ENCODE measurements at places on chromosomes 6 and 20.

GRCh38 chr6:164086076-164086887 is 671.8 kb downstream of the QKI start:
- DNase-seq = no peak

- no peak for DNase-seq
These were observed 3.1 kb downstream of the CD93 start for GRCh38 chr20:23082846-23083552.

- DNase-seq = no peak
These were observed 192.0 kb upstream of the FOXA2 start for GRCh38 chr20:22776369-22776768.

GRCh38 chr20:1707588-1708449 is 50.2 kb upstream of the SIRPG start:
- DNase-seq = no peak

GRCh38 chr20:23096097-23096496 is 10.0 kb upstream of the CD93 start:
- DNase-seq = no peak

- peak; percentile 71 for DNase-seq
These were observed 502.4 kb upstream of the PTCHD4 start for GRCh38 chr6:48613231-48613949.

DNA sequence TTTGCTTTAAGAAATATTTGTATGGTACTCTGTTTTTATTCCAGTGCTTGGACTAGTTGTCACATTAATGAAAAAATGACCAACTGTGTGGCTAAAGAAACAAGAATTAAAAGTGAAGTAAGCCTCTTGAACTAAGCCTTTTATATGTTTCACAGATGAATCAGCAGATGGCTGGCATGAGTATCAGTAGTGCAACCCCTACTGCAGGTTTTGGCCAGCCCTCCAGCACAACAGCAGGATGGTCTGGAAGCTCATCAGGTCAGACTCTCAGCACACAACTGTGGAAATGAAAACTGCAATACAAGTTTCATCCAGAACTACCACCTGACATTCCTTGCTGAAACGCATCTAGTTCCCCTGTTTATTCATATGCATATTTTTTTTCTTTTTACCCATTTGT is 96.8 kb downstream of the B3GAT2 start:
- DNase-seq = peak; percentile 11

GRCh38 chr20:45154183-45154582 is 20.5 kb upstream of the PI3 start:
- peak; percentile 13 for DNase-seq

- DNase-seq = peak; percentile 68
These were observed 23.4 kb downstream of the COL21A1 start for GRCh38 chr6:56223995-56224394.

GRCh38 chr6:136365776-136366354 is 76.2 kb upstream of the BCLAF1 start:
- DNase-seq = no peak

GRCh38 chr6:130906736-130907381 is 79.7 kb downstream of the SMLR1 start:
- DNase-seq = peak; percentile 87

DNA sequence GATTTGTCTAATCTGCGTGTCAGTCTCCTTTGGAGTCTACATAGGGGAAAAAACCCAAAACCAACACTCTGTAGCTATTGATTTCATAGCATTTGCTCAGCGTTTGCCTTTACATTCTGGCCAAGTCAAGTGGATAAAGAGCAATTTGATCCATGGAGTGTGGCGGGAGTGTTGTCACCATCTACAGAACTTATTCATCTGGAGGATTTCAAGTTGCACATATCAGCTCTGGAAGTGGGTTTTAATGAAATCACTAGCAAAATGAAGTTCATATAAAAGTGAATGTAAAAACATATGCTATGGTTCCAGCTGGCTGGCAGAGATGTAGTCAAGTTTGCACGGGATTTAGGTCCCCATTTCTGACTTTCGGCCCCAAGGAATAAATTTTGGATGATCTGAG is 219.7 kb upstream of the SUPT3H start:
- DNase-seq = no peak

Measured in fibroblast of the aortic adventitia (primary cell).